ENCODE measurements at places on chromosomes 5 and 9.

DNA sequence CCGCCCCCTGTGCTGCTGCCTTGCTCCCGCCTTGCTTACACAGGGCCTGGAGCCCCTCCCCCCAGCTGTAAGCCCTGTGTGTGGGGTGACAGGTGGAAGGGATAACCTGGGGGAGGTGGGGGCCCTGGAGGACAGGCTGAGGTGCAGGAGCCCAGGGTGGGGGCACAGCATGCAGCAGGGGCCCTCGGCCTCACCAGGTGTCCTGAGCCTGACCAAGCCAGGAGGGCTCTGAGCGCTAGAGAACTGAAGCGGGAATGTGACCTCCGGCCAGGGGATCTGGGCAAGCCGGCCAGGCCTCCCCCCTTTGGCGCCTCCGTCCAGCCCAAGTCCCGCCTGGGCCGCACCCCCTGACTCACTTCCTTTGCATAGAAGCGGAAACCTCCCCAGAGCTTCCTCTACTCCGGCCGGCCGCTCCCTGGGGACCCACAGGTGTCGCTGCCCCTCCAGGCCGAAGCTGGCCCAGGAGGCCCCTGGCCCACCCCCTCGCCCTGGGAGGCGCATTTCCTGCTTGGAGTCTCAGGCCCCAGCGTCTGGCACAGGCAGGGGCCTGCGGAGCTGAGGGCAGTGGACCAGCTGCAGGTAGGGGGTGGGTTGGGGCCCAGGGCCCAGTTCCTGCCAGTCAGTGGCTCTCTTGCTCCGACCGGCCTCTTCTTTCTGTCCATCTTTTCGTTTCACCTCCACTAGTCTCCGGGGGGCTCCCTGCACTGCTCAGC lies at the start of gene TOR4A:
Gene TOR4A, plus strand, starts transcription at position 398 of the 713 bp plus-strand sequence. CDS start 964 bp downstream, outside the sequence.
- no peak for DNase-seq

DNA sequence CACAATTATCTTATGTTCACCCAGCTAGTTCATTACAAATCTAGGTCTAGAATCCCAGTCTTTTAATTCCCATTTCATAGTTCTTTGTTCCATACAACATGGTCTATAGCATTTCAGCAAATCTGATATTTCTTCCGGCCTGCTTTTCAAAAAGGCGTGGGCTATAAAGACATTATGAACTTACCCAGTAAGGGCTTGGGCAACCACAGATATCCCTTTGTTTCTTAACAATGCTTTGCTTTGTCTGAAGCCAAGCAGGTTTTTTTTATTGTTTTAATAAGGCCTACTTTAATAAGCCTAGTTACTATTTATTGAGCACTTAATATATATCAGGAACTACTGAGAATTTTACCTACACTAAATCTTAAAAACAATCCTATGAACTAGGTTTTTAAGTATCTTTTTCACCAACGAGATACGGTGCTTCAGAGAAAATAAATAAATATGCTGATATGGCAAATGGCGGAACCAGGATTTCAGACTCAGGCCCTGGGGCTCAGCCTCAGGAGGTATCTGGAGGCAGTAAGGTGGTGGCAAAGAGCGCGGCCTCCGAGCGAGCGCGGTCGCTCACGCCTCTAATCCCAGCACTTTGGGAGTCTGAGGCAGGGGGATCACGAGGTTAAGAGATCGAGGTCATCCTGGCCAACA lies 29.7 kb downstream of the PCA3 start:
- DNase-seq: no peak

GRCh38 chr9:35935755-35936509 lies 22.0 kb downstream of the OR2S2 start:
- no peak for DNase-seq

GRCh38 chr9:7173139-7173538 lies 415.4 kb downstream of the KDM4C start:
- DNase-seq: no peak

DNA sequence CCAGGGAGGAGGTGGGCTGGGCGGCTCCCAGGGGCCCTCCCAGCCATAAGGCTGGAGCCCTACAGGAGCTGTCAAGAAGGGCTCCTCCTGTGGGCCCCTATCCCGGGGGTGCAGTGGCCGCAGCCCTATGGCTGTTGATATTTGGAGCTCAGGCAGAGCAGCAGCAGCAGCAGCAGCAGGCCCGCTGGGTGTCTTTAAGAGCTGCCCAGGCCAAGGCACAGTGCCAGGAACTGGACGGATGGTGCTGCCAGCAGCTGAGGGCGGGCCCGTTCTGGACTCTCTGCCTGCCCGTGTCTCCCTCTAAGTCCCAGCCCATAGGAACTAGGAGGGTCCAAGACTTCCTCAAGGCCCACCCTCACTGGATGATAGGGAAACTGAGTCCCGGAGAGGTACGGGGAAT lies 3.6 kb downstream of the AK1 start:
- no peak for DNase-seq

DNA sequence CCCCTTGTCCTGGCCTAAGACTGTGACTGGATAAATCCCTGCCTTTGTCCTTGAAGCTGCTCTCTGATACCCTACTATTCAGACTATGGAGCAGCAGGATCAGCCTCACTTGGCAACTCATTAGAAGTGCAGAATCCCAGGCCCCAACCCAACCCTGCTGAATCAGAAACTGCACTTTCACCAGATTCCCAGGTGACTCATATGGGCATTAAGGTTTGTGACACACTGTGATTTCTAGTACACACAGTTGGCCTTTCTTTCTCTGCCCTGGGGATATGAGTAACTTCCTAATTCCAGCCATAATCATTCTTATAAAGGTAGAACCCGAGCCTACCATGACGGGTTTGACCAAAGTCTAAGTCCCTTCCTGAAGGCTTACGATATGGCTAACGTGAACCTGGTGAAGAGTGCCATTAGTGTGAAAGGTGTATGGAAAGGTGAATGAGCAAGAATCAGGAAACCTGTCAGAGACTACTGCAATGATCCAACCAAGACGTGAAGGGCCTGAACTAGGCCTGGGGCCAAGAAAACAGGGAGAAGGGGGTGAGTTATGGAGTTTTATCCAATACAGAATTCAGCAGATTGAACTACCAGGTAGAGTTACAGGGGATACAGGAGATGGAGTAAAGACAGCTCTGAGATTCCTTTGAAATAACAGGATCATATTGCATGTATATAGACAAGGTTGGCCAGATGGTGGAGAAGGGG lies 533.0 kb downstream of the BNC2 start:
- DNase-seq: no peak

DNA sequence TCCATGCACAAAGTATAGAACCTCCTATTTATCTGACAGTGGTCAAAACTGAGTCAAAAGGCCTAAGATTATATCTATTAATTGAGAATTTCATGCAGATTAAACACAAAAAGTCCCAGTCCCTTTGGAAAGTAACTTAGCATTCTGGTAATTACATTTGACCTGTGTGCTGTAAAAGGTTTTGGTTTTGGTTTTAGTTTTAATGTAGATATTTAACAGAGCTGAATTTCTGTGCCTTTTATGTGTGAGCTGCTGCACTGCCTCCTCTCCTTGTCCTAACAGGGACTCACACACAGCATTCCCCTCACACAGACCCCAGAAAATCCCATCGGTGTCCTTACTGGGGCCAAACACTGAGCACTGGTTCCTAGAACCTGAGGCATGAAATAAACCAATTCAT lies 31.0 kb upstream of the FSD1L start:
- DNase-seq: no peak

DNA sequence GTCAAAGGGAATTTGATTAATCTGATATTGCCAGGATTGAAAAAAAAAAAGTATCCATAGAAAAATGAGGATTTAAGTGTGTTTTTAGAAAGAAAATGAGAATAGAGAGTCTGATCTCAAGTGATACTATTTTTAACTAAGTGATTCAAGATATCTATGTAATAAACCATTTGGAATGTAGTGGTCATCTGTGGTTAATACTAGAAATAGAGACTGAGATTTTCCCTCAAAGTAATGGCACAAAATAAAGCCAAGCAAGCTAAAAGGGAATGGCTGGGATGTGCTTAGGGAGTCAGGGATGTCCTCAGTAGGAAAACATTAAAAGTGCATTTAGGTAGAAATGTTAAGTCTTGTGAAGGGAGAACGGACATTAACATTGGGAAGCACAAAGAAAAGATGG lies 90.6 kb downstream of the FBXO4 start:
- DNase-seq: no peak

DNA sequence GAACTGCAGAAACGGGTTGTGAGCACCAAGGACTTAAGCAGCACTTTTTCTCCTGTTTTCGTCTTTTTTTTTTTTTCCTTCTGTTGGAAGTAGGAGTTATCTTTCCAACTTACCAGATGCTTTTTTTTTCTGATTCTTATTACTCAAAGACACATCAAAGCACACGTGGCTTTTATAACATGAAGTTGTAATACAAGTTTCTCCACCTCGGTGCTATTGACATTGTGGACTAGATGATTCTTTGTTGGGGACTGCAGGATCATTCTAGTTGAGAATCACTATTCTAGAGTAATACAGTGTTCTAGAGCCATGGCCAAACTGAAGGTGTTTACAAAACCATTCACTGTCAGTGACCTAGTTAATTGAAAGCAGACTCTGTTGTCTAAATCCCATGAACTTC lies 51.5 kb downstream of the MYO10 start:
- DNase-seq: no peak

DNA sequence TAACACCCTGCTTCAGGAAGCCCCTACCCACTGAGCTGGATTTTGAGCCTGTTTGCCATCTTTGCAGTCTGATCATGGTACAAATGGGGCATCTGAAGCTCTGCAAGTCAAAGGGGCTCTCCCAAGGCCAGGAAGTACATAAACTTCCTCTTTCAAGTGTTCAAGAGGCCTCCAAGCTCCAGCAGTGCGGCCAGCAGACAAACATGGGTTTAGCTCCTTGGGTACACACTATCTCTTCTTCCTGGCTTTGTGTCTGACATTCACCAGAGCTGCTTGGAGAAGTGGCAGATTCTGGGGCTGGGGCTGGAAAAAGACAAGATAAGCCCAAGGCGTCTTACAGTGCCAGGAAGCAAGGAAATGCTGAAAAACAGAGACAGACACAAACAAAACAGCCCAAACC lies 34.1 kb downstream of the LAMC3 start:
- DNase-seq: no peak

DNA sequence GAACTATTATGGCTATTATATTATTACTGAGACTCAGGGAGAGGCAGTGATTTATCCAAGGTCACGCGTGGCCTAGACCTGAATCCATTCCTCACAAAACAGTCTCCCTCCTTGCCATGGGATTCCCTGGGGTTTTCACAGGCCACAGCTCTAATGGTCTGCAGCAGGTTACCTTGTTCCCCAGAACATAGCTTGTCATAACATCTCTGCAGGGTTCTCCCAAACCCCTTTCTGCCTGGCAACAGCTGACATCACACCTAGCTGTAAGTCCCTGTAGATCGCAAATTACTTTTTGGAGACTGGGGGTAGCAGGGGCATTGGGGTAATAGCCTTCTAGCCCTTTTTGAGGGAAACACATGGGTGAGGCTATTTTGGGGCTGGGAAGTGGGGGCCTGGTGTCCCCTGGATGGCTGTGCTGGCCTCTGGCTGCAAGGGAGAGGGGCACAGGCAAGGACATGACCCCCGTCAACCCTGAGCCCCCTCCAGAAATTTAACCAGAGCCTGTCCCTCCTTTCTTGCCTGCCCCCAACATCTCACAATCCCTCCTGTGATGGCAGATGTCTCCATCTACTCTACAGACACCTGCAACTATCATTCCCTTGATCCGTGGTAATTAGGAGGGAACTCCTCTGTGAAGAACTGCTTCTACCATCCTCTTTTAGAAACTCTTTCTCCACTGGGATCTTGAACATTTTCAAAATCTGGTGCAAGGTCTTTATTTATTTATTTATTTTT lies 1.3 kb downstream of the CD74 start:
- no peak for DNase-seq

GRCh38 chr5:179209359-179210150 lies 135.7 kb downstream of the ADAMTS2 start:
- DNase-seq: no peak

DNA sequence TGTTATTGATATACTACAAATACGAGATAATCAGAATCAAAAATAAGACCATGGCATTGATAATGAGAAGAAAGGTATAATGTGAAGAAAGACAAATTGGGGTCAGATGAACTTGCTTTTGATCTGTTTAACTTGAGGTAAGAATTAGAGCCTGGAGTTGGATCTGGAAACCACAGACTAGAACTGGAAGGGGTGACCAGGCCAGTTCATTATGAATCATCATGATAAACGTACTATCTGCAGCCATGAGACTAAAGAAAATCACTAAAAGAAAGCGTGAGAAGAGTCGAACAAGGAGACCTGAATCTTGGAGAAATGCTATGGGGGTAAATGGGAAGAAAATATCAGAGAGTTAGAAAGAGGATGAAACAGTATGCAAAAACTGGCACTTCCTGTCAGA lies 967.5 kb downstream of the NR2F1-AS1 start:
- DNase-seq: no peak

DNA sequence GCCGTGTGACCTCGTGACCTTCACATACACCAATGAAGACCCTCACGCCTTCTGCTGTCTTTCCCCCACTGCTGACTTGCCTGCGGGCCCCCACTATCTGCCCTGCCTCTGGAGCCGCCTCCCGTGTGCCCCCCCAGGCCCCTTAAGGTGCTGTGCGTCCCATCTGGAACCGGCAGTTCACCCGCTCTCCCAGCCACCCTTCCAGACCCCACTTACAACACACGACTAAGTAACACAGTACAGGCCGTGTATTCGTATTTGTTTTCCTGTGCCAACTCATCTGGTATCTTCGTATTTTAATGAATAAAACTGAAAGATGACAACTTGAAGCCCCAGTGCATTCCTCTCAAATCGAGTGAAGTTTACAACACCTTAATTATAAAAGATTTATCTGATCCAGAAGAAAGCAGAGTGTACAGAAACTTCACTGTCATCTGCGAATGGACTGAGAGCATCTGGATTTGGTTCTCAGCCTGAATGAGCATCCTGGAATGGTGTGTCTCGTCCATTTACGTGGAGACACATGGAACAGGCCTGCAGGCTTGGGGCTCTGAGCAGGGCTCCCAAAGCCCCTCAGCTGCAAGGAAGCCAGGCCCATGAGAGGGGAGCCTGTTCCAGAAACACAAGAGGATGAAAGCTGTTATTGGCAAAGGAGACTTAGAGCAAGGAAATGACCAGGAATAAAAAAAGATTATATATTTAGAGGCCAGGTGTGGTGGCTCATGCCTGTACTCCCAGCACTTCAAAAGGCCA lies 21.9 kb upstream of the TERT start:
- no peak for DNase-seq

GRCh38 chr9:123796618-123797484 lies 133.1 kb downstream of the DENND1A start:
- DNase-seq: no peak

GRCh38 chr9:13941714-13942113 lies 372.2 kb downstream of the NFIB start:
- no peak for DNase-seq

DNA sequence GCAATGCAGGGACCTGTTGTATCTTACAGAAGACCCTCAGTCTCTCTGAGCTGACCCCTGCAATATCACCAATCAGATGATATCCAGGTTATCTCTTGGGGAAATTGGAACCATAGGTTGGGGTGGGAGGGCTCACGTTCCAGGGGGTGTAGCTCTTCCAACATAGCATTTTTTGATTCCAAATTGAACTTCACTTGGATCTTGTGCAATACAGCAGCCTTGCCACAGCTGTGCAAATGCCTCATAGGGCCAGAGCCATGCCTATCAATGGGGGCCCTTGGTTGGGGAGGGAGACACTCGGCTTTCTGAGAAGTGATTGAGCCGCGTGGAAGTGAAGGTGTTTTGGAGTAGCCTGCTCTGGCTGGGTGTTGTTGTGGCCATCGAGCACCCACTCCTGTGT lies 117.2 kb upstream of the PITX1 start:
- DNase-seq: no peak

All from NCI-H1417 treated with DMSO at 0.1 percent for 48 hours (cell line).